CD4-positive, alpha-beta memory T cell (primary cell): ENCODE measurements at places on chromosomes 5 and 9.

GRCh38 chr9:98879094-98879962, 64.4 kb upstream of the COL15A1 start:
- no peak for DNase-seq
- H3K36me3 ChIP-seq: no peaks in the 10 kb centered on the region
- no peak overlapping the region for H3K4me3 ChIP-seq

GRCh38 chr5:149778303-149779123, 48.4 kb downstream of the PPARGC1B start:
- no peak overlapping the region for H3K4me3 ChIP-seq
- peaks cover 5% of the 10 kb centered on the region for H3K4me1 ChIP-seq
- DNase-seq: no peak
- H3K27me3 ChIP-seq: no peaks in the 10 kb centered on the region

- H3K4me1 ChIP-seq: no peaks in the 10 kb centered on the region
- no peaks in the 10 kb centered on the region for H3K36me3 ChIP-seq
- H3K4me3 ChIP-seq: no peak overlapping the region
- H3K27me3 ChIP-seq: no peaks in the 10 kb centered on the region
- H3K27ac ChIP-seq: no peak overlapping the region
- no peak for DNase-seq
These were observed 139.4 kb upstream of the PTGER4 start for GRCh38 chr5:40540301-40540700.

GRCh38 chr5:61055434-61056006, 106.7 kb downstream of the SMIM15 start:
- H3K27ac ChIP-seq: no peak overlapping the region
- H3K4me1 ChIP-seq: no peaks in the 10 kb centered on the region
- no peaks in the 10 kb centered on the region for H3K36me3 ChIP-seq
- H3K4me3 ChIP-seq: no peak overlapping the region
- peak; percentile 5 for DNase-seq

GRCh38 chr9:91949946-91950664, at the start of gene ROR2:
ROR2 (minus strand) TSS chr9:91950228.
- no peaks in the 10 kb centered on the region for H3K36me3 ChIP-seq
- H3K27me3 ChIP-seq: peaks cover 25% of the 10 kb centered on the region
- no peak within 1 kb of the TSS for H3K27ac ChIP-seq
- H3K4me3 ChIP-seq: no peak within 1 kb of the TSS
- peaks cover 7% of the 10 kb centered on the region for H3K4me1 ChIP-seq

GRCh38 chr5:142800776-142801494, 30.8 kb downstream of the ARHGAP26 start:
- peak; percentile 54 for DNase-seq
- peaks cover 51% of the 10 kb centered on the region for H3K4me1 ChIP-seq
- H3K27me3 ChIP-seq: no peaks in the 10 kb centered on the region
- peak overlapping the region; percentile 6 for H3K27ac ChIP-seq
- no peaks in the 10 kb centered on the region for H3K36me3 ChIP-seq

GRCh38 chr9:116267021-116267420, 113.4 kb downstream of the PAPPA start:
- no peaks in the 10 kb centered on the region for H3K36me3 ChIP-seq
- no peak overlapping the region for H3K4me3 ChIP-seq
- DNase-seq: no peak
- no peaks in the 10 kb centered on the region for H3K27me3 ChIP-seq
- H3K4me1 ChIP-seq: no peaks in the 10 kb centered on the region

GRCh38 chr9:131693651-131694597, 46.0 kb downstream of the RAPGEF1 start:
- peaks cover 97% of the 10 kb centered on the region for H3K4me1 ChIP-seq
- no peak overlapping the region for H3K4me3 ChIP-seq
- H3K36me3 ChIP-seq: no peaks in the 10 kb centered on the region
- H3K27me3 ChIP-seq: no peaks in the 10 kb centered on the region
- no peak overlapping the region for H3K27ac ChIP-seq

DNA sequence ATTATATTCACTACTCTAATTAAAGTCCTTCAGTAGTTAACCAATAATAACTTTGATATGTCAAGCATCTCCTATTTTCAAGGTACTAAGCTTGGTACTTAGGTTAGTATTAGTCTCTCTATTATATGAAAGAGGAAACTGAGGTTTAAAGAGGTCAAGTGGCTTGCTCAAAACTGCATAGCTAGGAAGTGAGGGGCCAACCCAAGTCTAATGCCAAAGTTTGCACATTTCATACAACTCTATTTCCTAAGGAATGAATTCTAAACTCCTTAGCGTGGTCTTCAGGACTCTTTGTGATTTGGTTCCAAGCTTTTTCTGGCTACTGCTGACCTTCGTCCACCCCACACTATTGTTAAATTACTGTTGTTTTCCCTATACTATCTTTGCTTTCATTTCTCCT, 9.9 kb upstream of the SHOC1 start:
- H3K27me3 ChIP-seq: no peaks in the 10 kb centered on the region
- DNase-seq: no peak
- no peak overlapping the region for H3K27ac ChIP-seq
- peaks cover 3% of the 10 kb centered on the region for H3K4me1 ChIP-seq
- H3K4me3 ChIP-seq: no peak overlapping the region

DNA sequence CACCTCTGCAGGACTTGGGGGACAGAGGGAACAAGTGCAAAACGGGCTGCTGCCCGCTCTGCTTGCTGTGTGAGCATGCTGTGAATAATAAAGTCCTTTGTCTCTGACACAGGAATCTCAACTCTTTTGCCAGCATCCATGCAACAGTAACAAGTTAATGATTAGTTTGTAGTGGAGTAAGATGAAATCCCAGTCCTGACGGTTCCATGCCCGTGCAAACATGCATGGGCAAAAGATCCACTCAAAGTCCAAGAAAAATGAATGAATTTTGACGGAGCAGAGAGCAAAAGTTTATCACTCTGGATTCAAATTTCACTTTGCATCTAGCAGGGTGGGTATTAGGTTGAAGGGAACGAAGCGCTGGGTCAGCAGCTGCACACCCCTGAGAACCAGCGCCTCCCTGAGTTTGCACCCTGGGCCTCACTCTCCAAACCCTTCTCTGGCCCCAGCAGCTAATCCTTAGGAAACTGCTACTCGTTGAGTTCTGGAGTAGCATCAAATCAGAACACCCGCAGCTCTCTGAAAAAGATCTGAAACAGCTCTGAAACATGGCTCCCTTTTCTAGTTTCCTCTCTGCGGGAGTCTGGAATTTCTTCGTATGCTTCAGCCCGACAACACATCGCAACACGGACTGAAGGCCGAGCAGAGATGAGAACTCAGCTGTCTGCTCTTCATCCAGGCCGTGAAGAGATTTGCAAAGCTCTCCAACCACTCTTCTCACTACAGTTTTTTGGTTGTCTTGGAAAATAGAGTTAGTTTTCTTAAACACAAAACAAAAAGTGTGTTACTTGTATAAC, 45.6 kb upstream of the RUFY1 start:
- no peak overlapping the region for H3K27ac ChIP-seq
- no peaks in the 10 kb centered on the region for H3K4me1 ChIP-seq
- no peaks in the 10 kb centered on the region for H3K27me3 ChIP-seq
- H3K4me3 ChIP-seq: no peak overlapping the region
- DNase-seq: no peak

GRCh38 chr5:41763574-41763973, 106.7 kb downstream of the OXCT1 start:
- peaks cover 4% of the 10 kb centered on the region for H3K36me3 ChIP-seq
- no peak overlapping the region for H3K4me3 ChIP-seq
- H3K4me1 ChIP-seq: no peaks in the 10 kb centered on the region
- H3K27ac ChIP-seq: no peak overlapping the region
- H3K27me3 ChIP-seq: no peaks in the 10 kb centered on the region

DNA sequence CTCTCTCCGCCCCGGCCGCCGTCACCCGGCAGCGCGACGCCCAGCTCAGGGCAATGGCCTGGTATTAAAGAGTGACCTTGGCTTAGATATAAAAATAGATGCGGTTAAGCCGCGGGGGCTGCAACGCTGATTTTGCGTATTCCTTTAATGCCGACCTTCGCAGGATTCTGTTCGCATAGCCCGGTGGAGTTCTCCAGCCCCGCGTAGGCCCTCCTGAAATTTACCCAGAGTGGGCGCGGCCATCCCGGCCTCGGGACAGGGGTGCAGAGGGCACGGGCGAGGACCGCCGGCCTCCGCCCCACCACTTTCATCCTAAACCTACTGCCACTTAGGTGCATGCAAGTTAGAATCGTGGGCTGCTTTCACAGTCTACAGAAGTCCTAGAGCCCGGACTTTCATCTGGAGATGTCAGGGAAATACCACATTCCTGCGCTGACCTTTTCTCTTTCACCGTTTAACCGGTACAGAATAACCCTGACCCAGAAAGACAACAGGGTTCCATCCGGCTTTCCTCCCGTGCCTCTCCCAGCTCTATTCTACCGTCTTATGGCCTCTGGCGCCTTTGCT, 492 bp upstream of the FAM169A start:
- no peaks in the 10 kb centered on the region for H3K27me3 ChIP-seq
- peak overlapping the region; percentile 42 for H3K4me3 ChIP-seq
- H3K36me3 ChIP-seq: no peaks in the 10 kb centered on the region
- H3K4me1 ChIP-seq: peaks cover 14% of the 10 kb centered on the region
- DNase-seq: peak; percentile 32
- peak overlapping the region; percentile 50 for H3K27ac ChIP-seq

DNA sequence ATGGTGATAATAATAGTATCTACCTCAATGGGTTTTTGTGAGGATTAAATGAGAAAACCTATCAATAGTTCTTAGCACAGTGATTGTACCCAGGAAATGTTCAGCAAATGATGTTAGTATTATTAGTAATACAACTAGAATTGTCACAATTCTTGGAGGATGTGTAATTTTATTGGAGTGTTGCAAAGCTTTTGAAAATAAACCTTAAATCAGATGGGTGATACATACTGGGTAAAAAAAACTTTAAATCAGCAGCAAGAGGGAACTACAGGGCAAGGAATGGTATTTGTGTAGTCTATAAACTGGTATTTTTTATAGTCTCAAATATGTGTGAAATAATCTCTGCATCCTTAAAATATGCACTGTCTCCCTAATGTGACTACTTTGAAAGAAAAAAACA, 371.6 kb downstream of the PIK3R1 start:
- no peaks in the 10 kb centered on the region for H3K36me3 ChIP-seq
- H3K4me1 ChIP-seq: no peaks in the 10 kb centered on the region
- no peak overlapping the region for H3K4me3 ChIP-seq
- H3K27ac ChIP-seq: no peak overlapping the region
- H3K27me3 ChIP-seq: no peaks in the 10 kb centered on the region

- no peak overlapping the region for H3K4me3 ChIP-seq
- DNase-seq: no peak
- H3K27ac ChIP-seq: no peak overlapping the region
- no peaks in the 10 kb centered on the region for H3K27me3 ChIP-seq
- H3K36me3 ChIP-seq: no peaks in the 10 kb centered on the region
- H3K4me1 ChIP-seq: no peaks in the 10 kb centered on the region
These were observed 48.4 kb downstream of the EXOSC2 start for GRCh38 chr9:130741831-130742449.

DNA sequence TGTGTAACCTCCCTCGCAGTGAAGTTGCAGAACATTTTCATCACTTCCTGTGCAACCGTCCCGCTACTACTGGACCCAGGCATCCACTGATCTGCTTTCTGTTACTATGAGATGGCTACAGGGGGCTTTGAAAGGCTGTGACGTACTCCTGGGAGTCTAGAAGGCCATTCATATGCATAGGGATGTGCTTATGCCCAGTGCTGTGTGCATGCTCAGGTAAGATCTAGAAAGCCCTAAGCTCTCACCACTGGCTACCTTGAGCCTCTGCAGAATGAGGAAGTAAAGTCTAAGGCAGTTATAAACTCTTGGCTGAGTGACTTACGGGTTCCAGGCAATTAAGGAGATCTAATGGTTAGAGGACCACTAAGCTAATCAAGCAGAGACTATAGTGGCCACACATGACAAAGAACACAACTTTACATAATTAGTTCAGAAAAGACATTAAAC, 11.8 kb downstream of the HNRNPAB start:
- H3K36me3 ChIP-seq: peaks cover 55% of the 10 kb centered on the region
- H3K4me3 ChIP-seq: no peak overlapping the region
- no peak overlapping the region for H3K27ac ChIP-seq
- H3K4me1 ChIP-seq: peaks cover 3% of the 10 kb centered on the region
- DNase-seq: no peak

GRCh38 chr9:98347642-98348041, 92.2 kb upstream of the TBC1D2 start:
- no peak overlapping the region for H3K27ac ChIP-seq
- DNase-seq: no peak
- no peaks in the 10 kb centered on the region for H3K4me1 ChIP-seq
- no peaks in the 10 kb centered on the region for H3K36me3 ChIP-seq
- H3K27me3 ChIP-seq: no peaks in the 10 kb centered on the region

DNA sequence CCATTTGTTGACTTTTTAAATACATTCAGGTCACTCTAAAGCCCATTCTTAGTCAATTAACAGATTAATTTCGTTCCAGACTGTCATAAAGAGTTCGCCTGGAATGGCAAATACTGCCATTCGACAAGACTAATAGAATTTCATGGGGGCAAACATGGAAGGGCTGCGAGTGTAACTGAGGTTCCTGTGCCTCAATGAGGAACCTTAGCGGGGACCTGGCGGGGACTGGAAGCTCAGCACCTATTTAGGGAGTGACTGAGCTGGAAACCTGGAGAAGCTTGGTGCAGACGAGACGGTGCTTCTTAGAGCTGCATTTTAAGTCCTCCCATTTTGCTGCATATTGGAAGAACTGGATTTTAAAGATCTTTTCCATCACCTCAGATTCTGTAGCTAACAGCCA, 3.4 kb downstream of the VCAN start:
- H3K36me3 ChIP-seq: no peaks in the 10 kb centered on the region
- DNase-seq: no peak
- H3K27me3 ChIP-seq: peaks cover 41% of the 10 kb centered on the region

DNA sequence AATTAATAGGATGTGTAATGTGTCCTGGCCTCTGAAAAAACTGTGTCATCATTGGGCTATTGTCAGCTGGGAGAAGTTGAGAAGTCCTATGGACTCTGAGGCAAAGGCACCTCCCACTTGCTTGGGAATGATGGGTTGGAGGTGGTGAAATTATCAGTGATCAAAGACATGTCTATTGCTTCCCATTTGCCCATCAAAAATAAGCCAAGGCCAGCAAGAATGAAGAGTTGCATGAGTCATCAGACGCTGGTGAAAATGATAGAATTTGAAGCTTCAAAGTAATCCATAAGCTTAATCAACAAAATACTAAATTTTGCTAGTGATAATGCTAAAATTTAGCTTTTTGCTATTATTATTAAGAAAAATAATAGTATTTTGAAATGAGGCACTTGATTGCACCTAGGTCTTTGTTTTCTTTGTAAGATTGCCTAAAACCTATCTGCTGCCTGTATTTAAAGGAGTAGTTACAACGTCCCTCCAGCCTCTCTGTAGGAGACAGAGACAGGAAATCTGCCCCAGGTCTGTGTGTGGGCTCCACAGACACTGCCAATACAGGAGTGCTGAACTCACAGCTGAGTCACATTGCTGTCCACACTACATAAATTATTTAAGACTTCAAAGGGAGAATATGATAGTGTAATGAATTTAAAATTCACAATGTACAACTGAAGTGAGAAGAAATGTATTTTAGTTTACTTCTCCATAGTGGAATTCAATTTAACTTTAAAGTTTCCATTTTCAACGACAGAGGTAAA, 48.4 kb upstream of the APC start:
- DNase-seq: no peak
- no peaks in the 10 kb centered on the region for H3K36me3 ChIP-seq
- no peaks in the 10 kb centered on the region for H3K4me1 ChIP-seq
- H3K27me3 ChIP-seq: peaks cover 4% of the 10 kb centered on the region
- no peak overlapping the region for H3K4me3 ChIP-seq
